ENCODE measurements at places on chromosomes 5 and 9.

GRCh38 chr5:174189654-174190541 lies 144.4 kb downstream of the NSG2 start:
- no peak for DNase-seq

- no peak for DNase-seq
Observed at GRCh38 chr5:179777909-179778308, 15.9 kb upstream of the LTC4S start.

DNA sequence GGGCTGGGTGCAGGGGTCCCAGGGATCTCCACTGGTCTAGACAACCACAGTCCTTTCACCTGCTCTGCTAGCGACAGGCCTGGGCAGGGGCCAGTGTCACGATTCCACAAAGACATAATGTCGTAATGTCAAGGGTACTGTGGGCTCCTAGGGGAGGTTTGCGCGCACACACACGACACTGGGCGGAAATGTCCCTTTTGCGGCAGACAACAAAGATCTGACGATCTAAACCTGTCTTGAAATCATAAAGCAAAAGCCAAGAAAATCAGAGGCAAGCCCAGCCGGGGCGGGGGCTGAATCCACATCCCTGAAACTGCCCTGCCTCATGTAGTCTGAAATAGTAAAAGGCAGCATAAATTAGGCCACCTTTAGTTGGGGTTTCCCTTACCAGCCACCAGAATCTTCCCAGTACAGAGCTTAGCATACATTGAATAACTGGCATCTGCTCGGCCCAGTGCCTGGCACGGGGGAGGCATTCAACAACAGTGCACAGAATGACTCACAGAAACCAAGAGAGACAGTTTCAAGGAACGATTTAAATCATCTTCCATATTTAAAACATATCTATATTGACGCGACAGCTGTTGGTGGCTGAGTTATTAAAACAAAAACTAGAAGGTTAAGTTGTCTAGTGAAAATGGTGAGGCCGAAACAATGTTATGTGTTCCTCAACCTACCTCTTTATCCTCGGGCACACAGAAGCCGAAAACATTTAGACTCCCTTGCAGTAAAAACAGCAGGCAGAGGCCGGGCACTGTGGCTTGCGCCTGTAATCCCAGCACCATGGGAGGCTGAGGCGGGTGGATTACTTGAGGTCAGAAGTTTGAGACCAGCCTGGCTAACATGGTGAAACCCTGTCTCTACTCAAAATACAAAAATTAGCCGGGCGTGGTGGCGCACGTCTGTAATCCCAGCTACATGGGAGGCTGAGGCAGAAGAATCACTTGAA lies 151.0 kb downstream of the MYO10 start:
- peak; percentile 22 for DNase-seq

- no peak for DNase-seq
Observed at GRCh38 chr9:18368206-18368605, 105.7 kb upstream of the ADAMTSL1 start.

DNA sequence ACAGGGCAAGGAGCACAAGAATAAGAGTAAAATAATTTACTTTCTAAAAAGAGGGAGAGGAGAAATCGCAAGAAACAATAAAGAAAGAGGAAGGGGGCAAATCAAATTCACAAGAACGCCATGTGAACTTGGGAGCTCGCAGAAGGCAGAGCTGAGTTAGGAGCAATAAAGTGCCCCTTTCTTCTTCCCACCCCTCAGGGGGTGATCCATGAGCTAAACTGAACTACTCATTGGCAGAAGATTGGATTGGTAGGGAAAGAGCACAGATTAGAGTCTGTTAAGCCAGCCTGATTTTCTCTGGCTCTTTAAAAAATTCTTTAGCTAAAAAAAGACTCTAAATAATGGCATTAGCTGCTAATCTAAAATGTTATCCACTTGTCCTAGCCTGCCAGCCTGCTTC lies 307.5 kb downstream of the EBF1 start:
- no peak for DNase-seq
